ENCODE measurements at places on chromosomes 6 and 20. TPM values are rescaled to one million over a fixed set of nuclear protein-coding genes. Genes with fewer than 3 reads are reported as not detected.

Gene CCM2L
- not detected for total RNA-seq

Gene HSPA12B
- not detected for total RNA-seq

Gene CLIC5
- total RNA-seq, result 4.3 TPM

Gene OR2H2
- total RNA-seq, result not detected

Gene FLRT3
- total RNA-seq, result not detected

Gene TMEM217
- 8.0 TPM for total RNA-seq

Gene SMLR1
- not detected for total RNA-seq

Gene TNXB
- total RNA-seq, result 6.1 TPM

Gene CRISP3
- not detected for total RNA-seq

Gene EPPIN
- not detected for total RNA-seq

Gene HLA-DPB1
- 99.1 TPM for total RNA-seq

Gene CENPW
- total RNA-seq, result 35.5 TPM

Gene TTLL9
- total RNA-seq, result not detected

Gene FAM50B
- total RNA-seq, result 9.5 TPM

Gene FERMT1
- 0.17 TPM for total RNA-seq

Gene PRL
- total RNA-seq, result not detected

Gene CST4
- not detected for total RNA-seq

Gene NMBR
- total RNA-seq, result not detected

Gene PSMA7
- total RNA-seq, result 330 TPM

Gene HCK
- 1.8 TPM for total RNA-seq

Gene CNR1
- total RNA-seq, result not detected

Gene ADGRG6
- not detected for total RNA-seq

Gene IP6K3
- not detected for total RNA-seq

Gene CALHM6
- 86.6 TPM for total RNA-seq

Gene SHLD1
- total RNA-seq, result 11.4 TPM

Gene DEFB124
- not detected for total RNA-seq

Gene CTSZ
- total RNA-seq, result 49.0 TPM

Gene GATA5
- not detected for total RNA-seq

Gene MYLK4
- total RNA-seq, result 0.29 TPM

Gene BNIP5
- total RNA-seq, result not detected

Gene SIRPD
- 0.29 TPM for total RNA-seq

All from T-helper 1 cell treated with Interleukin-12 subunit alpha and Interleukin-12 subunit beta and Interleukin-4 antibody, amounts not matched to agents 30 ng/mL and 1 ng/mL, for 36 hours (primary cell).